ENCODE measurements at places on chromosomes 16 and 17.
A peak's percentile ranks its signal among the peaks of the same experiment; 100 is the strongest.

- DNase-seq, result no peak
Measured at GRCh38 chr16:61390965-61391637, 645.1 kb downstream of the CDH8 start.

- no peak for DNase-seq
Measured at GRCh38 chr16:51877686-51878085, 669.3 kb downstream of the TOX3 start.

DNA sequence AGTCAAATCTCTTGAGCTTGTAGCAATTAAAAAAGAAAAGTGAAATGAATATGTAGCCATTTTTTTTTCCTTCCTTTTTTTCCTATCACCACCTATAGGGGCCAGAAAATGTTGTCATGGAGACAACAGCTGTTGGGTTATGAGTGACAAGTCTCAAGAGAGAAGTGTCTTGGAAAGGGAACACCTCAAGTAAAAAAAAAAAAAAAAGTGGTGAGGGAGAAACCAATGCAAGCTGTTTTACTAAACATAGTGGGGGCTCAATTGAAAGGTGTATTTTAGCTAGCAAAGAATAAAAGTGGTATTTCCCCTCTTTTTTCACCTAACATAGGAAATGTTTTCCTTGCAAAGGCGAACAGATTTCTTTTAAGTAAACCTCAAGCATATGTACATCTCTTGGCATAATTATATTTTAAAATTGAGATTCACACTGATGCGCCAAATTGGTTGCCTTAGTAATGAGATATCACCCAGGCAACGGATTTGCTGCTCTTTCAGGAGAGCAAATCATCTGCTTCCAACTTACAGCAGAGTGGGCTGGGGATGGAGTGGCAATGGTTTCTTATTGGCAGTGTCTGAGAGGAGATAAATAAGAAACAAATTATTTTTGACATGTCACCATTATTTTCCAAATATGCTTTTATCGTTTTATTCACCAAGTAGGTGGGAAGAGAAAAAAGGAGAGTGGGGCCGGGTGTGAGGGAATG lies 183.6 kb downstream of the MYO1D start:
- no peak for DNase-seq

DNA sequence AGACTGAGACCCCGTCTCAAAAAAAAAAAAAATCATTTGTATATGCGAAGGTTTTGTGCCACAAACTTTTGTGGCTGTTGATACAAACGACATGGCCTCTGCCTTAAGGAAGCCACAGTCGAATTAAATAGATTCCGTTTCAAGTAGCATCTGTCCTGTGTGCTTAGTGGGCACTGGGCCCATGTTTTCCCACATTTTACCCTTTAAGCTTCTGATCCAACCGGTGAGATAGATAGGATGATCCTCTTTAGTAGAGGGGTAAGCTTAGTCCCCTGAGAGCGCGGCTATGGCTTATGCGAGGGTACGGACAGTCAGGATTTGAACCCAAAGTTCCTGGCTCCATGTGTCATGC lies 776 bp upstream of the TMEM219 start:
- DNase-seq, result no peak

DNA sequence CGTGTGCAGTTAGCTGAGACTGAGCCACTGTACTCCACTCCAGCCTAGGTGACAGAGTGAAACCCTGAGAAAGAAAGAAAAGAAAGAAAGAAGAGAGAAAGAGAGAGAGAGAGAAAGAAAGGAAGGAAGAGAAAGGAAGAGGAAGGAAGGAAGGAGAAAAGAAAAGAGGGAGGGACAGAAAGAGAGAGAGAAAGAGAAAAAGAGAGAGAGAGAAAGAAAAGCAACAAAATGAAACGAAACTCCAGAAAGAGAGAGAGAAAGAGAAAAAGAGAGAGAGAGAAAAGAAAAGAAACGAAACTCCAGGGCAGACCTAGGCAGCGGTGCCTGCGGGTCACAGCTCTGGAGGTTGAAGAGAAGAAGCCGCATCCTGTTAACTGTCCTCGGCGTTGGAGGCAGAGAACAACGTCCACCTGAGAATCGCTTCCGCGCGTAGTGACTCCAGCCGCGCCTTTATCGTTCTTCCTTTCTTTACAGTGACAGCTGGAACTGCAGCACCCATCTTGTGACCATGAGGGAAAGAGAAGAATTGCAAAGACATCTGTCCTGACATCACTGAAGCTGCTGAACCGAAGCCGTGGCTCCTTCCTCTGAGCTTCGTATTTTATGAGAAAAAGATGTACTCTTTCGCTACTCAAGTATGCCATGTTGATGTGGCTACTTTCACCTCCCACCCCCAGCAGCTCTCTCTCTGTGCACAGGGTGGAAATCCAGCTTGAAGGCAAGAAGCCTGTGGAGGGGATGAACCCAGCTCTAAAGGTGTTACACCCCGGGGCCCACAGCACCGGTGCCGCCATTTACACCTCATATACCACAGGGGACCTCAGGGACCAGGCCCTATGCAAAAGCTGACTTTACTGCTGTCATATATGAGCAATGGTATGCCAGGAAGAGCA lies 56.9 kb upstream of the DOC2B start:
- DNase-seq, result no peak

DNA sequence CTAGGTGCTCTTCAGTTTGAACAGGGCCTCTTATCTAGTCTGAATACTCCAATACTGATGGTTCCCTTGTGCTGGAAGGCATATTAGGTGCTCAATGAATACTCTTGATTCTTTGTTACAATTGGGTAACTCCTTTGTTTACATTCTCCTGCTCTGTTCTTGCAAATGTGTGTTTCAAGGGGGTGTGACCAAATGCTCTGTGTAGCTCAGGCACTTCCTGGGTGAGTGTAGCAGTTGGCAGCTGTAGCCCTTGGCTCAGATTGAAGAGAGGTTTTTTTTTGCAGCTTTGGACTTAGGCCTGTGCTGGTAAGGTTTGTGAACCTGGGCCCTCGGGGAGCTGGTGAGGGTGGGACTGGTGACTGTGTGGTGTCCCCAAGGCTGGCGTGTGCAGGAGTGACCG lies 20.2 kb downstream of the TBCD start:
- no peak for DNase-seq

DNA sequence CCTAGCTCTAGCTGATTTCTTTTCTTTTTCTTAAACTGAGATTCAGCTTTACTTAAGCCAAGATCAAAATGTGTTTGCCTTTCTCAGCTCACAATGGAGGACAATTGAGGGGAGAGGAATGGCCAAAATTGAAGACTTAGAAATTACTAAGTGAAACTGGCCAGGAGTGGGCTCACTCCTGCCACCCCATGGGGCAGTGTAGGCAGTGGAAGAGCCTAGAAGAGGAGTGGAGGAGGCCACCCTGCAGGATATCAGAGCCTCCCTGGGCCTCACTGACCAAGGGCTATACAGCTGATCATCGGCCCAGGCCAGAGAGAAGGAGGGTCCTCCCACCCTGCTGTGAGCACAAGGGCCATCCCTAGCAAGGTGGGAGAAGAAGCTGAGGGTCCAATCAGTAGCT lies 119.8 kb downstream of the CCT6B start:
- no peak for DNase-seq

GRCh38 chr16:57802341-57803133 lies at the start of gene KIFC3:
Gene KIFC3, minus strand, starts transcription at chr16:57802491. Its CDS starts 4,248 bp downstream, at chr16:57798243.
- DNase-seq, result peak; percentile 60

DNA sequence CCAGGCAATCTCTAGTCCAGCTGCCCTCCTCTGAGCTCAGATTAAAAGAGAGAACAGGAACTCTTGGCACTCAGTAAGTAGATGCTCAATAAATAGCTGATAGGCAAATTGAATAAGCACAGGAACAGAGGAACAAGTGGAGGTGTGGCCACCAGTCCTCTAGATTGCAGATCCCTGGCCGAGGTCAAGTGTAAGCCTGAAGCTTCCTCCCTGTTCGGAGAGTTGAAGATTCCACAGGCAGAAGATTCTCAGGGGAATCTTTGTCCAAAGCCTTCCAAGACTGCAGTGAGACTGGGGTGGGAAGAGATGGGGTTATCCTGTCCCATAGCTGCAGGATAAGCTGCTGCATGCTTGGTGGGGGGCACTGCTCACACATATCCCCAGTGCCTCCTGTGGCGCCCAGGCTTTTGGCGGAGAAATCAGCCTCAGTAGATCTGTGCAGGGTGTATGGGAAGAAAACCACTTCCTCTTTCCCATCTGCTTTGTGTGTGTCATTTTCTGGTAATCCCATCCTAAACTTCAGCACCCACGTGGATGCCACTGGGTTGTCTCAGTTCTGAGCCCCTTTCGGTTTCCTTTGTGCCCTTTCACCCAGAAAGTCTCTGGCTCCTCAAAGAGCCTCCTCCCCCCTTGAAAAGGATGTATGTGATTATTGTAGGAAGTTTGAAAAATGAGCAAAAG lies 12.1 kb downstream of the CD300A start:
- DNase-seq, result no peak

- DNase-seq, result no peak
Measured at GRCh38 chr17:31511580-31511979, 120.1 kb downstream of the RAB11FIP4 start.

DNA sequence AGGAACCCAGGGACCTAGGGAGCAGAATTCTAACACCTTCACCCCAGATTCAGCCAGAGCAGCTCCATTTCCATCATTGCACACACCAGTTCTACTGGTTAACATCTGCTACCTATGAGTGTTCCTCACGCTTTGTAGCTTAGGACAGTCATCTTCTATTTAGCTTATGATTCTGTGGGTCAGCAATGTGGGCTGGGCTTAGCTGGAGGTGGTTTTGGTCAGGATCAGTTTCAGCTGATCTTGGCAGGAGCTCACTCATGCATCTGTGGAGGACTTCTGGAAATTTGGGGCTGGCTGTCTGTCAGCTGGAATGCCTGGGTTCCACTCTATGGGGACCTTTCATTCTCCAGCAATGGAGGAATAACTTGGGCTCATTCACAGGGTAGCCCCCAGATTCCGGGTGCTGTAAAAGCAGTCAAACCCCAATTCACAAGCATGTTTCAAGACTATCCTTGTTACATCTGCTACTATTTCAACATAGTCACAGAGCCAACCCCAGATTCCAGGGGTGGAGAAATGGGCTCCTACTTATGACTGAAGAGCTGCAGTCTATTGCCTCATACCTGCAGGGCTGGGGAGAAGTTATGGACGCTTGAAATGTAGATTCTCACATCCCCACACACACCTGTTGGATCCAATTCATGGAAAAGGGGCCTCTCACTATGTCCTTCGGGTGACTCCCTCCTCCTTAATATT lies 3.4 kb upstream of the HP start:
- no peak for DNase-seq

DNA sequence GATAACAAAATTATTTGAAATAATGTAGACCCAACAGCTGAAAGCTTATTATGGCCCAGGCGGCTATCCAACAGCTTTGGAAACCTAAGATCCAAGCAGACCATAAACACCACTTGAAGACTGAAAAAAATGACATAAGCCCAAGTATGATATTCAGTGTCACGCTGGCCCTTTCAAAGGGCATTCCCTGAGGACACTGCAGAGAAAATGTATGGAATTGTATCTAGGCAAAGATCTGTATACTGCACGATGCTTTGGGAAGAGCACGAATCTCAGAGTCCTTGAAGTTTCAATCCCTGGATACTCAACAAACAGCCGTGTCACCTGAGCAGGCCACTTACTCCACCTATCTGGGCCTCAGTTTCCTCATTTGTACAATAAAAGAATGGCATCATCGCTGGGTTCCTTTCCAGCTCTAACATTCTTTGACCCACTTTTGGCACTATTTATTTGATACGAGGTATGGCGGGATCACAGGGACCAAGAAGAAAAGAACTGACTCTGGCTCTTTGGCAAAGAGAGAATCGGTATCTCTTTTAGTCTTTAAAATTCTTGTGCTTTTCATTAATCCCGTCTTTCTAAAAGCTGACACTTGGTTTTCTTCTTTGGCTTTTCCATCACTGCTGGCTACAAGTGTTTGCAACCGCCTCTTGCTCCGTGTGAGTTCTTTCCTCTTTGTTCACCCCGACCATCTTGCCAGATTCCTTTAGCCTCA lies 1.2 kb downstream of the STAT5B start:
- no peak for DNase-seq

- no peak for DNase-seq
Measured at GRCh38 chr16:67301080-67301782, 21.9 kb downstream of the PLEKHG4 start.

GRCh38 chr17:79048826-79049755 lies 25.1 kb downstream of the C1QTNF1 start:
- DNase-seq, result no peak

GRCh38 chr16:82801361-82801760 lies 174.6 kb downstream of the CDH13 start:
- no peak for DNase-seq

DNA sequence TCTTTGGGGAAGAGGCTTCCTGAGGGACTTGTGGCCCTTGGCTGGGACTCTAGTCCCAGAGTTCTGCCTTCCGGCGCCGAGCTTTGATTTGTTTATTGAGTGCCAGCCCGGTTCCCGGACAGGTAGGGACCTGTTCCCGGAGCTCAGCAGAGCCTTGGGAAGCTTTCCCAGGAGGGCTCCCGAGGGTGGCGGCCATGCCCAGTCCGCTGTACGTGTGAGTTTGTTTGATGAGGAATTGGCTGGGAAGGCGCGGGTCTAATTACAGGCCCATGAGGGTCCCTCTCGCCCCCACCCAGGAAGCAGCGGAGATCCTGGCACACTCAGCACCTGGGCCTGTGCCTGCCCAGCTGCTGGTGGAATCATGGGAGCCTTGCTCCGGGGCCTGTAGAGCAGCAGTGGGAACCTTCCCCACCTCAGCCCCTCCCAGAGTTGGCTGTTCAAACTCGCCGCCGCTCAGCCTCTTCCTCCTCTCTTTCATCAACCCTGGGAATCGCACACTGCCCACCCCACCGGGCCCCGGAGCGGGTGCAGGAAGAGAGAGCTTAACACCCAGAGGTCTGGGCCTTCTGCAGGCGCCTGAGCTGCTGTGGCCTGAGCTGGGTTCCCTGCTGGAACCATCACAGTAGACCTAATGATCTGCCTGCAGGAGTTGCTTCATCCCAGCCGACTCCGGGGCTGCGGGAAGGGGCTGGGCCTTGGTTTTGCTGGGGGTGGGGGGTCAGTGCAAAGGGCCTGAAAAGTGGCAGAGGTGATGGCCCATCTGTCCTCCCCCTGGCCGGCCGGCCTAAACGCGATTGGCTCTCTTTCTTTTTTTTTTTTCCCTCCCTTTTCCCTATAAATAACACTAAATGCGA lies 313.7 kb downstream of the SEC14L1 start:
- no peak for DNase-seq

- DNase-seq, result no peak
Measured at GRCh38 chr16:82657786-82658185, 31.0 kb downstream of the CDH13 start.

GRCh38 chr17:19948116-19948943 lies 29.3 kb downstream of the AKAP10 start:
- DNase-seq, result no peak

DNA sequence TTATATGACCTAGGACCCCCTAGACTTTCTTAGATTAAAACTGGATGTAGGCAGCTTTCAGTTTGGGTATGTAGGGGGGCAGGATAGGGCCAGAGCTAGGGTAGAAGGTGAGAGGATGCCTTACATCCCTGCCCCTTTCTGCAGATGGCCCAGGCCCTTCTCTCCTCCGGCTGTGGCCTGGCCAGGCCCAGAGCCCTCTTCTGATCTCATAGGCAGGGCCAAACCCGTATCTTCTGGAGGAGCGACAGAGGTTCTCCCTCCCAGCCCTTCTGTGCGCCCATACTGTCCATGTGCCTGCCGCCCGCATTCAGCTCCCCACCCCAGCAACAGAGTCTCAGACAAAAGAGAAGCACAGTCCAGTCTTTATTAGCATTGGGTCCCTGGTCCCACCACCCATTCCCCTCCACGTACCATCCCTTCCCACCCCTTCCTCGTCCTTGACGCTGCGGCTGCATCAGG lies 2.0 kb upstream of the TSPOAP1 start:
- DNase-seq, result no peak

- no peak for DNase-seq
Measured at GRCh38 chr16:51550800-51551347, 399.8 kb upstream of the SALL1 start.

Data from NCI-H345 (cell line).